ENCODE measurements at places on chromosomes 3 and 15.
A peak's percentile ranks its signal among the peaks of the same experiment; 100 is the strongest.

DNA sequence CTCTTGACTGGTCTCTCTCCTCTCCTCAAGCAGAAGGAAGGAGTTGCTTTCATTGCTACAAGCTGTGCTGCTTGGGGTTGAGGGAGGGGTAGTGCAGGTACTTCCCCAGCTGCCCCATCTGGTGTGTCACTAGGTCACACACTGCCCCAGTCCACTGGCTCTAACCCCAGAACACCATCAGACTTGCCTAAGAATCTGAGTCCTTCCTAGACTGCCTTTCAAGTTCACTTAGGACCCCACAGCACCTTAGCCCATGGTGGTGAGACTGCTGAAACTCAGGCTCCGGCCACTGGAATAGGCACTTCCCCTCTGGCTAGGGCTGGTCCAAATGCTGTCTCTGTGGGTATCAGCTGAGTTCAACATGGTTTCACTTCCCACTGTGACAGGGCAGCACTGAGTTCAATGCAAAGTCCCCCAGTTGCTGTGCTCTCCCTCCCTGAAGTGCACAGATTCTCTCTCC, 279.7 kb upstream of the GOLGA6L4 start:
- no peak for DNase-seq

DNA sequence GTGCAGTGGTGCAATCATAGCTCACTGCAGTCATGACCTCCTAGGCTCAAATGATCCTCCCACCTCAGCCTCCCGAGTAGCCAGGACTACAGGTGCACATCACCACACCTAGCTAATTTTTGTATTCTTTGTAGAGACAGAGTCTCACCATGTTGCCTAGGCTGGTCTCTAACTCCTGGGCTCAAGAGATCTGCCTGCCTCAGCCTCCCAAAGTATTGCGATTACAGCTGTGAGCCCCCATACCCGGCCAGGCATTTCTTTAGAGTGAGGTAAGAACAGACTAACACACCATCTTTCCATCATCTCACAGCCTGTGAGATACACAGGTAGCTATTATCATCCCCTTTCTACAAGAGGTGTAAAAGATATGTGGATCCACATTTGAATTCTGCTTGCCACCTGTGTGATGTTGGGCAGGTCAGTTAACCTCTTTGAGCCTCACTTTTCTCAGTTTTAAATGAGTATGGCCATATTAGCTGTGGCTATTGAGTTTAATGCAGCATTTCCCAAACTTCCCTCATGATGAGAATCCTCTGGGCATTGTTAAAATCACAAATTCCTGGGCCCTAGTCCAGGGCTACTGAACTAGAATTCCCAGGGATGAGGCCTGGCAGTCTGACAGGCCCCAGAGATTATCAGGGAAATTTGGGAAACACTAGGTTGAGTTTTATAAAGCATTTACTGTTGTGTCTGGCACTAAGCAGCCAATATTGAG, 46.0 kb downstream of the ANP32A start:
- no peak for DNase-seq

DNA sequence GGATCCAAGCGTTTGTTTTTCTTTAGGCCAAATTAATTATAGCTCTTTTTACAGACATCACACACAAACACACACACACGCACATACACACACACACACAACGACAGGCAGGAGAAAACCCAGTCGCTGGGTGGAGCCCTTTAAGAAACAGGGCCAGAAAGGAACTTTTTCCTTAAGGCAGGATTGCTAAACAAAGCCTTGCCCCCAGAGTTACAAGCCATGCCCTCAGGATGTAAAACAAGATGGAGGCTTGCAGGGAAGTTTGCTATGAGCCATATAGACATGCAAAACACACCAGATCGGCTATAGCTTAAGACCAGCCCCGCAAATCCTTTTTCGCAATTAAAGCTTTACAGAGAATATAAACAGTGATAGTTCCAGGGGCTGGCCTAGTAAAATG, 16.3 kb upstream of the IQCF2 start:
- no peak for DNase-seq

GRCh38 chr3:138768125-138768524, 66.6 kb downstream of the PIK3CB start:
- no peak for DNase-seq

DNA sequence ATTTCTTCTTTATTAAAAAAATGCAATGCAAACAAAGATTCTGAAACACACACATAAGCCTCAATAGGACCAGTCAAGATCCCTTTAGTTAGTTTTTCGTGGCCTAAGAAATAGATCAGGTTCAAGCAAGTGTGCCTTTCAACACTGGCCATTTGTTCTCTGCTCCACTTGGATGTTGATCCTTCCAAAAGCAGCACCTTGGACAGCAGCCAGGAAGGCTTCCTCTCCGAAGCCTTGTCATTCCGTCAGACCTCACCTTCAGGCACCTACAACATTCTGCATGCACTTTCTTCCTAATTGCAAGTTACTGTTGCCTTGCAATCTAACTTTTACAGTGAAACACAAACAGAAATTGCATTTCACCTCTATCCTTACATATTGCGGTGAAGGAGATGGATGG, 155.9 kb upstream of the FEZF2 start:
- peak; percentile 17 for DNase-seq

GRCh38 chr3:159038405-159038804, 236.6 kb downstream of the MFSD1 start:
- no peak for DNase-seq

GRCh38 chr15:93250950-93251349, 161.9 kb upstream of the RGMA start:
- DNase-seq, result no peak

DNA sequence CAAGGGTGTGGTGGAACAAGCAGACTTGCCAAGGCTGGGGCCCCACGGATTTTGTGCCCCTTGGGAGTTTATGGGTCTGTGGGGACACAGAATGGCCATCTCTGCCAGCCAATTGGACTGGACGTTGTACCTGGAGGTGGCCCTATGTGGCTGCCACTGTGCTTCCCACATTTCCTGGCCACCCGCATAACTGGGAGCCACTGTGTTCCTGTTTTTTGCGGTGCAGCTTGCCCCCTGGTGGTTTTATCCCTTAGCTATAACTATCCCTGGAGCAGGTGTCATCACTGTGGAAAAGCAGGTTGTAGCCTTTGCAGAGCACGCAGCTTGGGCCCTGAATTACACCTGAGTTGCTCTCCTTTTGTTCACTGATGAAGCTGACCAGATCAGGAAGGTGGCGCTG, 306.3 kb downstream of the ZPLD1 start:
- DNase-seq, result no peak

- no peak for DNase-seq
Observed at GRCh38 chr3:113832477-113833164, 6.0 kb upstream of the GRAMD1C start.

DNA sequence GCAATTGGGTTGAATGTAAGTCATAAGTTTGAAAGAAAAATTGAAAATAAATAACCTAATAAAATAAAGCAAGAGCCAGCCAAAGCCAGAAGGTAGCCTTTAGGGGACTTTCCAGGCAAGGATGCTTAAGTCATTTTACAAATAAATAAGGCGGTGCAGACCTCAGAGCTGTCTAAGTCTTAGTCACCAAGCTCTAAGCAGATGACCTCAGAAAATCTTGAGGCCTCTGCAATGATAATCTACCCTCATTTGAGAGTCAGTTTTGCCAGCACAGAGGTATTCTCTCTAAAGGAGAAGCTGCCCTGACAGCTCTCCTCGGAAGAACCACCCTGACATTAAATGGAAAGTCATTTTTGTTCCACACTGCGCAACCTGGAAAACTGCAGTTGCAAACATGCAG, 113.9 kb downstream of the OXNAD1 start:
- DNase-seq, result no peak

DNA sequence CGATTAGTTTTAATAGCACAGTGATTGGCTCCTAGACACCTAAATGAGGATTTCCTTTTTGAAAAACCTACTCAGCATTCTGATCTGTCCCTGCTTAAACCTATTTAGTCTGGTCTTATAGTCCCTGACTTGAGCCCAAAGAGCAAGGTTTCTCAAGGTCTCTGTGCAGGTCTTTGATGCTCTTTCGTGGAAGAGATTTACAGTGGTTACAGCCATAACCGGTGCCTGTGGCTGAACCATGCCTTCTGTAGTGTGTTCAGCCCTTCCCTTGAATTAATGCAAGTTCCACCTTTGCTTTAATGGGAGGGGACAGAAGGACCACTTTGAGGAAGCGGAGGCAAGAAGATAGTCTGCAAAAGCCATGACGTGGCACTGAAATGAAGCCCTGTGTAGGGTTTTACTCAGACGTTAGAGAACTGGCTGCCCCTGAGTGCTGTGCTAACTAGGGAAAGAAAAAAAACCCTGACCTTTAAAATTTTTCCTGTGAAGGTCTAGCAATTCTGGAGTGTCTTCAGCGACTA, 43.0 kb downstream of the ZBTB38 start:
- DNase-seq, result no peak

GRCh38 chr3:195900436-195901355, 7.7 kb downstream of the TNK2 start:
- peak; percentile 95 for DNase-seq

DNA sequence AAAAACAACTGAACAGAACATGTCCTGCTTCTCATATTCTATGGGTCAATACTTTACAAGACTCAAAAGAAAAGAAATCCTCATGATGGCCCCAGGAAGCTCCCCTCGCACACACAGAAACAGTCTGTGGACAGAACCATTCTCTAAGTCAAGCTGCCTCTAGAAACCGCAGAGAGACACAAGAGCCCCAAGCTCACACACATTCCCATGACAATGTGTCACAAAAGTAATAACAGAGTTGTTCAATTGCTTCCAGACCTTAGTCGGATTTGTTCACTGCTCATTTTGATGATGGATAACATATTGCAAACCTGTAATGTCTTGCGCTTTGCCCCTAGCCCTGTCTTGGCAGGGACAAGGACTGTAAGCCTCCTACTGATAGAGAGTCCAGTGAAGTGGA, 60.9 kb downstream of the UMPS start:
- no peak for DNase-seq

- no peak for DNase-seq
Observed at GRCh38 chr3:100269410-100270214, 8.8 kb downstream of the TBC1D23 start.

- no peak for DNase-seq
Observed at GRCh38 chr3:14962762-14963161, 15.4 kb downstream of the NR2C2 start.

GRCh38 chr3:19173945-19174344, 25.6 kb downstream of the KCNH8 start:
- no peak for DNase-seq

DNA sequence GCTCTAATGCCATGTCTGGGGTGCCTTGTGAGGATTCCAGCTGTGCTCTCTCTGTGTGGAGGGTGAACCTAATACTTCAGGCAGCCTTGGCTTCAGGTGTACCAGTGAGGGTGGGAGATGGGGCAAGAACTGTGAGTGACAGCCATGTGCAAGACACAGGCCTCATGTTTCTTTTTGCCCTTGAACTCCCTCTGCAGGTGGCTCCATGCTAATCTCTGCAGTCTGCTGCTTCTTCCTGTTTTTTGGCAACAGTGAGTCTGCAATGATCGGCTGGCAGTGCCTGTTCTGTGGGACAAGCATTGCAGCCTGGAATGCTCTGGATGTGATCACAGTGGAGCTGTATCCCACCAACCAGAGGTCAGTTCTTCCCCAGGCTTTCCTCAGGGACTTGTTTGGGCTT, 189.3 kb downstream of the SV2B start:
- no peak for DNase-seq

DNA sequence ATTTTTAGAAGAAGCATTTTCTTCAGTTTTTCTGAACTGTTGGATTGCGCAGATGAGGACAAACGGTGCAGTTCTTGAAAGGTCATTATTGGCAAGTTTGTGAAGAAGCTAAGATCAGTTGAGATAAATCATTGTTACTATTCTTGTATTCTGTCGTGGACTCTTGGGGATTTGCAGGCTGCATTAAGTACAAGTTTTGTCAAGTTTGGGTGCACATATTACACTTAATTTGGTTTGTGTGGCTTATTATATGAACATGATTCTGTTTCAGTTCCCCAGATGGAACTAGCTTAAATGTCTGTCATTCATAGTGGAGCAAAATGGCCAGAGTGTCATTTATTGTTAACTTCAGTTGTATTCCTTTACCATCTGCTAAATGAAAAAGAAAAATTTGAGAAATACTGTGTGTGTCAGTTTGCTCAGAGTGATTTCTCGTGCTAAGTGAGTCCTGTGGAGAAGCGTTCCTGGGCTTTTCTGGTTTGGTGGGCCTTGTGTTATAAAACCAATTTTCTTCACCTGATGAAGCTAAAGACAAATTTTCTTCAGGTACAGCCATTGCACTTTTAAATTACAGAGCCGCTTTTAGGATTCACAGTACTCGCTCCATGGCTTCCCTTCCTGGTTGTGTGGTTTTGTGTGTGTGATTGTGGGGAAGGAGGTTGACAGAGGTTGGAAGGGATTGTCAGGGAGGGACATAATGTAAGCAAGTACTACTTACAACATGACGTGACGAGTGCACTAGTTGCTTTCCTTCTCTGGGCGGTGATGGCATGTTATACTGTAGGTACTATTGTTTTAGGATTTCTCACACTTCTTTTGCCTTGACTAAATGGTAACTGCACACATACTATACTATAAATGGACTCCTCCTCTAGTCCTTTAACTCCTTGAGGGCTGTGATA, 1.7 kb downstream of the AKAP13 start:
- no peak for DNase-seq

- no peak for DNase-seq
Observed at GRCh38 chr15:80449825-80450224, 45.6 kb downstream of the ARNT2 start.

DNA sequence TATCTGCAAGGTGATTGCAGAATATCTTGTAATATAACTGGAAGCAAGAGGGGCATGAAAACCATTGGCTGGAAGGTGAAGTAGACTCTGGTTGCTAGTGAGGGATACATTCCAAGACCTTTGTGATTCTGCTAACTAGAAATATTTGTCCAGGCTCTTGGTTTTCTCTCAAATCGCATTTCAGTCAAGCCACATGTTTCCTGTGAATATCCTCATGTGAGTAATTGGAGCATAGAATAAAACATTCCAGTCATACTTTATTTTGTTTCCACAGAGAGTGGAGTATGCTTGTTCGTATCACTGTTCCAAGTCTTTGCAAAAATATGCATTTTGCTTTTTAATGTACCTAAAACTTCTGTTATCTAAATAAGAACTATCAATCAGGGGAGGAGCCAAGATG, 850.0 kb downstream of the EPHA3 start:
- no peak for DNase-seq

GRCh38 chr3:108672701-108673100, 83.2 kb downstream of the DZIP3 start:
- DNase-seq, result no peak

DNA sequence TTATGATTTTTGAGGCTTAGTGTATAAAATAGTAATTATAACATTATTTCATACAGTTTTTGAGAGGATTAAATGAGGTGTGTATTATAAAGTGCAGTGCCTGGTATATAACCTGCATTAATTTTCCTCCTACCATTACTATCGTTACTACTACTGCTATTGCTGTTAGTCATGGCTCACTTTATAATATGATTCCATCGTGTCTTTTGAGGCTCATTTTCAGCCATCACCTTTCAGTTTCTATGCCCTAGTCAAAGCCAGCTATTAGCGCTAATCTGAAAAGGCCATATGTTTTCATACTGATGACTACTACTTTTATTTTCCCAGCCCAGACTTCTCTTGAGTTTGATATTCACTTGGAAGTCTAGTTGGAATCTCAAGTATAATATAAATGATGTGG, 5.5 kb downstream of the MEF2A start:
- DNase-seq, result no peak

GRCh38 chr15:63093486-63094205, 28.0 kb upstream of the LACTB start:
- peak; percentile 85 for DNase-seq

GRCh38 chr3:134601539-134602439, 49.0 kb downstream of the KY start:
- peak; percentile 60 for DNase-seq

- no peak for DNase-seq
Observed at GRCh38 chr3:138394156-138394555, 40.3 kb upstream of the ESYT3 start.

GRCh38 chr15:25763331-25763751, 99.8 kb downstream of the ATP10A start:
- DNase-seq, result no peak
